Mammary epithelial cell (primary cell): ENCODE measurements at places on chromosomes 5 and 9.

GRCh38 chr9:6277417-6277816 lies 50.8 kb upstream of the TPD52L3 start:
- DNase-seq = no peak

DNA sequence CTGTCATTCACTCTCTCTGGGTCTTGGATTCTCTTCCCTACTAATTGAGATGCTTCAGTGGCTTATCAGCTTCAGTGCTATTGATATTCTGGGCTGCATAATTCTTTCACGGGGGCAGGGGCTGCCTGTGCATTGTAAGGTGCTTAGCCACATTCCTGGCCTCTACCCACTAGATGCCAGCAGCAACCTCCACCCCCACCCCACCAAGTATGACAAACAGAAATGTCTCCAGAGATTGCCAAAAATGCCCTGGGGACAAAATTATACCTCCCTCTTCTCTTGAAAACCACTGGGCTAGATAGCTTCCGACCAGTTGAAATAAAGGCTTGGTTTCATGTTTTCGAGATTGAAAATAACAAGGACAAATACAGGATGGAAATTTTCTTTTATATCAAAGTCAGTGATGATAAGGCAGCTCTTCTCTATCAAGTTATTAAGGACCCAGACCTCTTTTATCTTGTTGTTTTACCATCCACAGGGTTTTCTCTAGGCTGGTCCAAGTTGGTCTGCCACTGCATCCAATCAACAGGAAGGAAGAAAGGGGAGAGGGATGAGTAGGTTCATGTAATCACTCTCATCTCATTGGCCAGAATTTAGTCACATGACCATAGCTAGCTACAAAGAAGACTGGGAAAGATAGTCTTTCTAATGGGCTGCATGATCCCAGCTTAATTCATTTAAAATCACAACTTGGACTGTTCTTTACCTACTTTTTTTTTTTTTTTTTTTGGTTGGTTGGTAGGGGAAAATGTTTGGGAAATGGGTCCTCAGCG lies 92.1 kb upstream of the RANBP3L start:
- DNase-seq = no peak

DNA sequence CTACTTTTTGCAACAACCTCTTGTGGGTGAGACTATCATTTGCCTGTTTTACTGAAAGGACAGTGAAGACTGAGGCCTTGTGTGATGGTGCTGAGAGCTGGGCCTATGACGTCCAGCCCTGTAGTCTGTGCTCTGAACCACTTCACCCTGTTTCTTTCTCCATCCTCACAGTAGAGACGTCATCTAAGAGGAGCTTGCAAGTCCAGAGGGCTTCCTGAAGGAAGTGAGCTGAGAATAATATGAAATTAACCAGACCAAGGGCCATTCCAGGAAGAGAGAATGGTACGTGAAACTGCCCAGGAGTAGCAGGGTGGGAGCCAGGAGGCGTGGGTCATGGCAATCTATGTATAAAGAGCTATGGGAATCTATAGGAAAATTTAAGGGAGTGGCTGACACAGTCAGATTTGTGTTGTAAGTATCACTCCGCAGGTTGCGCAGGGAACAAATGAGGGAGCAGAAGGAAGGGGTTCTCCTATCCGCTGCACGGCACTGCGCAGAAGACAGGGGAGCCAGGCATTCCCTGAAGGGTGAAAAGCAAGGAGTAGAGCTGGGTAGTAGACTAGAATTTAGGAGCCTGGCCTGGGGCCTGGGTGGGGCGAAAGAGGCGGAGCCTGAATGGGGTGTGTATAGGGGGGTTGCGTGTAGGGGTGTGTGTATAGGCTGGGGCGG lies 596 bp upstream of the FGFR4 start:
- DNase-seq = no peak

- DNase-seq = no peak
Measured at GRCh38 chr5:116525674-116526073, 48.9 kb downstream of the SEMA6A start.

GRCh38 chr9:23220957-23221356 lies 605.1 kb downstream of the ELAVL2 start:
- DNase-seq = no peak

DNA sequence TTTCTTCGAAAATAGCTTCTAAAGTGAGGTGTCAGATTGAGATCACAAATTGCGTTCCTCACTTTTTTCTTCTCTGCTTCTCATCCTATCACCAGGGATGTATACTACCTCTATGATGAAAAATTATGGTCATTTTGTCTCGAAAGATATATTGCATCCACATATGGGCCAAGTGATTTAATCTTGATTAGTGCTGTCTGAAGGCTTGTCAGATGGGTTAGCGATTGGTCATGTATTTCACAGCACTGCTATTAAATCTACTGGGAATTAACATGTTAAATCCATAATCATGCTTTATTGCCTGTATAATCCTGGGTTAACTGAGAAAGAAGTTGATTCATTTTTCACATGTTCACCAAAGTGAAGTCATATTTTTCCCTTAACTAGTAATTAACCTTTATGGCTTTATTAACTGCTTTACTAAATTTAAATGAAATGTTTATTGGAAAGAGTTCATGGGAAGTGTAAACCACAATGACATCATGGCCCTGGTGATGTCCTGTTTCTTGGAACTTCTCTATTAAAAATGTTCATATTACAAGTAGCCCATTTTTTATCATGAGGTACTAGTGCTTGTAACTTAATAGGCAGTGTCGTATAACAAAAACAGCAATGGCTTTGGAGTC lies 193.3 kb downstream of the SMC2 start:
- DNase-seq = peak; percentile 21

GRCh38 chr5:116922532-116922931 lies 347.9 kb upstream of the SEMA6A start:
- no peak for DNase-seq

- DNase-seq = no peak
Measured at GRCh38 chr5:63094730-63095129, 516.1 kb downstream of the LRRC70 start.

DNA sequence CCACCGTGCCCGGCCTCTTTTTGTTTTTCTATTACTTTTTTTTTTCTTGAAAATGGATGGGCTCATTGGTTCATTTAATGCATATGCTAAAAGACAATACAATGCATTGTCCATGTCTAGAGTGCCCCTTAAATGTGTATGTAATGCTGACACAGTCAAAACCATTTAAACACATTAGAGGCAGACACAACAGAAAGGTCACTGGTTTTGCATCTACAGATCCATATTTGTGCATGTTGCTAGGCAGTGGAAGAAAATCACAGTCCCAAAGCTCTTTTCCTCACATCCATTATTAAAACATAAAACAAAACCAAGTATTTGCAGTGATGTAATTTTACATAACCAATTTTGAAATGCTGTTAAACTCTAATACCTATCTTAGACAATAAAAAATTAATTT lies 389.0 kb downstream of the TAF11L14 start:
- DNase-seq = no peak

DNA sequence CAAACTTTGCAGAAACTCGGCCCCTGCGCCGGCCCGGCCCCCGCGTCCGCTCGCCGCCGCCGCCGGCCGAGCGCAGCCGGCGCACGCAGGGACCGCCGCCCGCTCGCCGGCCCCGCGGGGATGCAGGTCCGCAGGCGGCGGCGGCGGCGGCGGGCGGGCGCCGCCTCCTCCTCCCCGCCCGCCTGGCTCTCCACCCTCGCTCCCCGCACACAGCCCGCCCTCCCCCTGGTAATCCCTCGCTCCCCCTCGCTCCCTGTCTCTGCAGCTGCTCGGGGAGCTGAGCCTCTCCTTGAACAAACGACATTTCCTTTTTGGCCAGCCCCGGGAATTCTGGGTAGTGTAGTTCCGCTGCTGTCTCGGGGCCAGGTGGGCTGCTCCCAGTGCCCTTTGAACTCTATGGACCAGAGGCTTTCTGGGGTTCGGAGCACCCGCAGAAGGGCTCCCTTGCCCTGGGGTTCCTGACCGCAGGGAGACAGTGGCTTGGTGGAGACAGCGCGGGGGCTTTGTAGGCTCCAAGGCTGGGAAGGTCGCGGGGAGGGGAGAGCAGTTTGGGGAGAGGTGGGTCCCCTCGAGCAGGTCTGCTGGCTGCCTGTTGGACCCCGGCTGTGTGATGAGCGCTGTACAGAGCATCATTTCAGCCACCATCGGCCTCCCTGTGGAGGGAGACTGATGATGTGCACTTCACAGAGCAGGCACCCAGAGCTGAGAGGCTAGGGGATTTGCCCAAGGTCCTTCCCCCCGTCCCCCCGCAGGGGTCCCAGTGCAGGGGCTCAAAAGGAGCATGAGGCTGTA lies 1.8 kb upstream of the FAM78A start:
- DNase-seq = peak; percentile 60

DNA sequence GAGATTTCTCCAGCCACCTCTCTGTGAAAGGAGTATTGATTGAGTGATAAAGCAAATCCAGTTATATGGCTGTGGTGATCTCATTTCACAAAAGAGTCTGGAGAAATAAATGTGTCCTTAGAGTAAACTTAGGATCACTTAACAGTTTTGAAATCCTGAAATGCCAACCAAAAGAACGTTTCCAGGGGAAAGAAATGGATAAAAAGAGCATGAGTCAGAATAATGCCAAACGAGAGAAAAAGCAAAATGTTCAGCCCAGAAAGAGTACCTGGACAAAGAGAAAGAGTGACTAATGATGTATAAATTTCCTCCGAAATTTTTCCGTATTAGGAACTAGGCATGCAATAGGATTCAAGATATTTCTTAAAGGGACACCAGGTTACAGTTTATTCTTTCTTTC lies 463.1 kb upstream of the CDH10 start:
- peak; percentile 12 for DNase-seq

- DNase-seq = peak; percentile 80
Measured at GRCh38 chr5:158406884-158407823, 548.2 kb upstream of the CLINT1 start.

GRCh38 chr9:21677834-21678233 lies 124.6 kb upstream of the MTAP start:
- peak; percentile 97 for DNase-seq

DNA sequence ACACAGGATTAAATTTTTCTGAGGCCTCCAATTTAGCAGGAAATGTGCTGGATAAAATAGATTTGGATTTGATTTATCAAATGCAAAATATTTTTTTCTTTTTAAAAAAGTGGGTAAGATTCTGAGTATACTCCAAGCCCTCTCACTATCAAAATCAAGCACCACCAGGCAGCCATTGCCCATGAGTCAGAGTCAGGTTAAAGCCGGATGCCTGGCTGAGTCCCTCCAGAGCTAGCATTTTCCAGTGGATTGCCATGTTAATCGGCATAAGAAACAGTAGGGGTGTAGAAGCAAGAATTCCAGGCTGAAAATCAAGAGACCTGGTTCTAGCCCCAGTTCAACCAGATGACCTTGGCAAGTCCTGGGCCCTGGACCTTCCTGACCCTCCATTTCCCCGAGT lies 85.3 kb downstream of the FAM114A2 start:
- no peak for DNase-seq

DNA sequence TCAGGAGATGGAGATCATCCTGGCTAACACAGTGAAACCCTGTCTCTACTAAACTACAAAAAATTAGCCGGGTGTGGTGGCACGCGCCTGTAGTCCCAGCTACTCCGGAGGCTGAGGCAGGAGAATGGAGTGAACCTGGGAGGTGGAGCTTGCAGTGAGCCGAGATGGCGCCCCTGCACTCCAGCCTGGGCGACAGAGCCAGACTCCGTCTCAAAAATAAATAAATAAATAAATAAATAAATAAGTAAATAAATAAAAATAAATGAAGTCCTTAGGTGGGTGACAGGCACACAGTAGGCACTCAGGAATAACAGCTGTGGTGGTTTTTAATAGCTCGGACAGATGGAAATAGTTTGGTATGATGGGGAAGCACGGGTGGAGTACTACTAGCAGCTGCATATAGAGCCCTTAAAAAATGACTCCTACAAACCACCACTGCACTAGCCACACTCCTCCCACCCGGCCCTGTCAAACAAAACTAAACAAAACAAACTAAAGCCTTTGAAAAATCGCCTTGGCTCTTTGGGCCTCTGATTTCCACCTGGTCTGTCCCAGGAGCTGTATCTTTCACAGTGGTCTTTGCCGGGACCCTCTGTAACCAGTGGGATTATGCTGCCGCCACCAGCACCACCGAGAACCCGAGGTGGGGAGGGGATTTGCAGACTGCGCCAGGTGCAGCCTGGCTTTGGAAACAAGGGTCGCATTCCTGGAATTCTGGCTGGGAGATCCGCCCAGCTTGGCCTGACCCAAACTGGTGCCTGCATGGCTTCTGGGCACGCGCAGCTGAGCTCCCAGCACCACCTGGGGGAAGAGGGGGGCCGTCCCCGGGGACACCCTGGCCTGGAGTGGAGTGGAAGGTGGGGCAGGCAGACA lies 5.1 kb upstream of the WDR5 start:
- DNase-seq = no peak

DNA sequence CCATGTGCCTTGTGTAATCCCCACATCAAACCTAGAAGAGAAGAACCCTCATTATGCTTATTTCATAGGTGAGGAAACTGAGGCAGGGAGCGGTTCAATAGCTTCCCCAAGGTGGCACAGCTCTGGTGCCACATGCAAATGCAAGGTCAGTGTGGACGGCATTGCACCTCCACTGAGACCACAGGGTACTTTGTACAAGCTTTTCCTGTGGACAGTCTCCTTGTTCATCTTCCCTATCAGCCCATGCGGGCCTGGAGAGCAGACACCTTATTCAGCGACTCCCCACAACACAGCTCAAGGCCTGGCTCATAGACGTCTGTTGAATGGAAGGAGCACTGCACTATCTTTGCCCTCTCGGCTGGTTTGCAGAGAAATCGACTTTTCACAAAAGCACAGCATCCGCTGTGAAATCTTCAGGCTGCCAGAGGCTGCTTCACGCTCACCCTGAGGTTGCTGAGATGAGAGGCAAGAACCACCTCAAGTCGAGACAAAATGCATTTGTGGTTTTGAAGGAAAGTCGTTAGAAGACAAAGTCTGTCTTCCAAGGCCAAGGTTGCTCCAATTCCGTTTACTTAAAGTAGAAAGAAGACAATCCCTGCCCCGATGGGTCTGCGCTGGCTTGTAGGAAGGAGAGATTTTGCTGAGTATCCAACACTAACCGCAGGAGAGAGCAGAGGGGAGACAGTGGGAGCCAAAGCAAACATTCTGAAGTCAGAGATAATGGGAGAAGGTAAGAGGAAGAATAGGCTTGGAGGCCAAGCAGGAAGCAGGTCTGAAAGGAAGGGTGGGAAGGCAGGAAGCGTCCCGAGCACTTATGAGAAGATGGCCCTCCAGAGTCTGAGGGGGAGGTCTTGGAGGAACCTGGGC lies 34.2 kb upstream of the STRBP start:
- DNase-seq = no peak

DNA sequence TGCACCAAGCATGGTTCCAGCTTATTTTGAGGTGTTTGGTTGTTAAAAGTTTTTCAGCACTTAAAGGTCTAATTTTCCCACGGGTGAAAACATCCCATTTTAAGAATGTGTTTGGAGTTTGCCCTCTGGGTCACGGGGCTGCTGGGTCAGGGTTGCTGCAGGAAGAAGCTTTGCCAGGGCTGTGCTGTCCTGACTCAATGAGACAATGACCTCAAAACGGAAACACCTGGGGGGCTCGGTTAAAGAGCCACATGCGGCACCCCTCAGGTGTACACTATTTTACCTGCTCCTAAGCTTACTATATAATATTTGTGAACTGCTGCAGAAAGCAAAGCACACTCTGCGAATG lies 27.6 kb downstream of the UBE2QL1 start:
- no peak for DNase-seq
